ENCODE measurements at places on chromosomes 7 and 10. TPM values are rescaled to one million over a fixed set of nuclear protein-coding genes. Genes with fewer than 3 reads are reported as not detected.

- no peak for DNase-seq
- H3K36me3 ChIP-seq: no peaks in the 10 kb centered on the region
- H3K27ac ChIP-seq: no peak overlapping the region
- H3K4me1 ChIP-seq: peaks cover 8% of the 10 kb centered on the region
- H3K4me3 ChIP-seq: no peak overlapping the region
- no peaks in the 10 kb centered on the region for H3K27me3 ChIP-seq
These were observed 83.5 kb downstream of the SGMS1 start for GRCh38 chr10:50540069-50540825.

DNA sequence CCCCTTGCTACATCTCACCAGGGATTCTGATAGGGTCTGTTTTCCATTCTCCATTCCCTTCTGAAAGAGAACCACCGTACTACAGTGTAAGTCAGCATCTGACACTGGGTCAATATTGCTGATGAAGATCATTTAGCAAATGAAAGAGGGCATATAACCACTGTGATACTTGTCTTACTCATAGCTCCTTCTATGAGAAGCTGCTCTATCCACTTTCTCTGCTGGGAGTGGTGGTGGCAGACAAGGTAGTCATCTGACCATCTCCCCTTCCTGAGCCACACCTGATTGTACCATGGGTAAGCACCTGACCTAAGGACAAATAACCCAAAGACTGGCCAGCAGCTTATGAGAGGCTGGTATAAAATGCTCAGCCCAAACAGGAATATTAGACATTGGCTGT is 220.4 kb downstream of the DOCK4 start:
- no peak for DNase-seq
- H3K4me3 ChIP-seq: no peak overlapping the region
- H3K4me1 ChIP-seq: peaks cover 3% of the 10 kb centered on the region
- H3K36me3 ChIP-seq: no peaks in the 10 kb centered on the region

DNA sequence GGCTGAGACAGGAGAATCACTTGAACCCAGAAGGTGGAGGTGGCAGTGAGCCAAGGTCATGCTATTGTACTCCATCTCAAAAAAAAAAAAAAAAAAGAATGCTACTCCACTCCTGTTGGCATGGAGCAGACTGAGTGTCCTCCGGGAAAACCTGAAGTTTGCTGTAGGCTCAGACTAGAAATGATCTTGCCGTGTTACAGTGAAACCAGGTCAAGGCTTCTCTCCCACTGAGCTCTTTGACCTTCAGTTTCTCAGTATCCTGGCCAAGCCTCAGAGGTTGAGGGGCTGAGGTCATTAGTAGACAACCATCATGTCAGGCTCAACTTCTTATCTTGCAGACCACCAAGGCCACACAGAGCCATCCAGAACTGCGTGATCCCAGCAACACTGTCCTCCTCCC is 348.6 kb upstream of the ZNF32 start:
- no peak overlapping the region for H3K4me3 ChIP-seq
- H3K27ac ChIP-seq: no peak overlapping the region
- DNase-seq: no peak
- no peaks in the 10 kb centered on the region for H3K4me1 ChIP-seq
- peaks cover 10% of the 10 kb centered on the region for H3K36me3 ChIP-seq

- no peak overlapping the region for H3K27ac ChIP-seq
- H3K4me1 ChIP-seq: no peaks in the 10 kb centered on the region
- no peak for DNase-seq
- H3K4me3 ChIP-seq: no peak overlapping the region
- H3K36me3 ChIP-seq: no peaks in the 10 kb centered on the region
These were observed 378.4 kb upstream of the SEMA3D start for GRCh38 chr7:85565276-85565675.

DNA sequence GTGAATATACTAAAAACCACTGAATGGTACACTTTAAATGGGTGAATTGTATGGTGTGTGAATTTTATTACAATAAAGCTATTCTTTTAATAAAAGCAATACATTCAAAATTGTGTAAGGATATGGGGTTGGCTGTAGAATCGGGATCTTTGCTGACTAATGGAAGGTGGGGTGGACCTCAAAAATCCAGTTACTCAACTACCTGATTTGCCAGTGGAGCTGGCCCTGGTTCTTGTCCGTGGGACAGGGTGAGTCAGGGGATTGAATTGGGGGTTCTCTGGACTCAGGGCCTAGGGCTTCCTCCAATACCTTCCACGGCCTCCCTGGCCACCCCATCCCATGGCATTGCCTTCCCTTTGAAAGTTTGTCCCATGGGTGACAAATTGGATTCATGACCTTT is 13.5 kb upstream of the RABGEF1 start:
- no peak for DNase-seq
- H3K4me1 ChIP-seq: no peaks in the 10 kb centered on the region
- no peak overlapping the region for H3K4me3 ChIP-seq
- peaks cover 27% of the 10 kb centered on the region for H3K36me3 ChIP-seq
- H3K27ac ChIP-seq: no peak overlapping the region

DNA sequence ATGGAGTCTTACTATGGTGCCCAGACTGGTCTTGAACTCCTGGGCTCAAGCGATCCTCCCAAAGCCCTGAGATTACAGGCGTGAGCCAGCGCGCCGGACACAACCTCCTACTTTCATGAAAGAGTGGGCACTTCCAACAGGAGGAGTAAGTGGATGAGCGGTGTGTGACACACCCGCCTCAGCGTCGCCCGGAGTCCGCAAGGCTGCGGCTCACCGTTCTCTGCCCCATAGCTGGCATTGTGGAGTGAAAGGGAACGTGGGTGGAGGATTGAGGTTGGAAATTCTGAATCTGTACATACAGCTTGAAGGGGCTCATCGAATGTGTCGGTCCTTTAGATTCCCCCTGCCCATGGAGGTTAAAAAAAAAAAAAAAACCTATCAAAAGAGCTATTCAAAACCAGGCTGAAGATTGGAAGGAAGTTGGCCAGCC is 524 bp upstream of the PRXL2A start:
- no peak overlapping the region for H3K27ac ChIP-seq
- no peaks in the 10 kb centered on the region for H3K4me1 ChIP-seq
- peaks cover 4% of the 10 kb centered on the region for H3K27me3 ChIP-seq
- peaks cover 3% of the 10 kb centered on the region for H3K36me3 ChIP-seq
- DNase-seq: peak; percentile 57
- peak overlapping the region; percentile 79 for H3K4me3 ChIP-seq

CYP2C19 gene
- total RNA-seq: not detected

MYL10 gene
- total RNA-seq: 0.50 TPM

URGCP gene
- total RNA-seq: 30.7 TPM

SAP25 gene
- total RNA-seq: 5.1 TPM

GNG11 gene
- 0.68 TPM for total RNA-seq
